ENCODE measurements at places on chromosomes 3 and 15. TPM values are rescaled to one million over a fixed set of nuclear protein-coding genes. Genes with fewer than 3 reads are reported as not detected.

Gene MRPL46
- 31.0 TPM for total RNA-seq

Gene MYZAP
- 29.3 TPM for total RNA-seq

Gene ACAP2
- total RNA-seq = 58.9 TPM

Gene CHRFAM7A
- 2.7 TPM for total RNA-seq

Gene GPR160
- total RNA-seq = 62.1 TPM

Gene PLCH1
- total RNA-seq = 7.8 TPM

Gene CLDN18
- not detected for total RNA-seq

GRCh38 chr15:60585743-60586708 lies 107.1 kb upstream of the ICE2 start:
- DNase-seq = peak; percentile 54

GRCh38 chr3:122862381-122862780 lies 67.5 kb downstream of the SLC49A4 start:
- DNase-seq = no peak

DNA sequence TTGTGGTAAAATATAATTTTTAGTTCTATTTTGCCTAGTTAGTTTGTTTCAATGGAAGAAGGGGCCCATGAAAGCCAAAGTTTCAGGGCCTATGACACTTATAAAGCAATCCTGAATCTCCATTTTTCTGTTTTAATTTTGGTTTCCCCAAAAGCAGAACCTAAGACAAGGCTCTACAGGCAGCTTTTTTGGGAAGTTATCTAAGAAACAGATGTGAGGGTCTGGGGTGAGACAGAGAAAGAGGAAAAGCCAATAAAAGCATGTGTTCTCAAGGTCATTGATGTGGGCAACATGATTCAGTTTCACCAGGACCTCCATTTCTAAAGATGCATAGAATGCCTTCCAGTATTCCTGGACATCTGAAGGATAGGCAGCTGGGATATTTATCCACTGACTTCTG lies 598.5 kb downstream of the PDCD6IP start:
- DNase-seq = no peak

DNA sequence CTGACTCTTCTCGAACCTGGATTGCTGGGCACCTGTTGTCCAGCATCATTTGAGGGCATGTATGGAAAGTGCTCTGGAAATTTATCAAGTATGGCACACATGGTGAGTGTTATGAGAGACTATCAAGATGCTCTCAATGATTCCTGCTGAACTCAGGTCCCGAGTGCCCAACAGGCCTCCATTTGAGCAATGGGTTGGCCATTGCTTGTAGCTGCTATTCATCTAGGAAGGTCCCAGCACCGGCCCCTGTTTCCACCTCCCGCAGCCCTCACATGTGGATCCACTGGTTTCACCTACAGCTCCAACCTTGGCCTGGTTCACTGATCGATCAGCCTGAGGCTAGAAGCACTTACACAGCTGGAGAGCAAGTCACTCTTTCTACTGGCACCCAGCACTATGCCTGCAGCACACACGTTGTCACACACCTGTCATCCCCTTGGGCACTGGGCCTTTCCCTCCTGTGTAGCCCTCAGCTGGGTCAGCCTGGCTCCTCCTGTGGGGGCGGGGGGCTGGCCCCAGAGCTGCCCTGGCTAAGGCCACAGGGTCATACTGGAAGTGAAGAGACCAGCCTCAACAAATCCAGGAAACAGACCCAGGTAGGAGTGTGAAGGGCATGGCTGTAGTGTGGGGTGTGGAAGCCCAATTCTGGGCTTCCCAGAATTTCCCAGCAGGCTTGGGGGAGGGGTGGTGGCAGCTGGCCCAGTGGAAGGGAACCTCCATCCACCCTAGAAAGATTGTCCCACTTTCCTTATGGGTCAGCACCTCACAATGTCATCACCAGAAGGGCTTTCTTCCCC lies 41.7 kb upstream of the SMAD3 start:
- DNase-seq = no peak

GRCh38 chr3:63909431-63909830 lies 2.8 kb downstream of the SCAANT1 start:
- no peak for DNase-seq

DNA sequence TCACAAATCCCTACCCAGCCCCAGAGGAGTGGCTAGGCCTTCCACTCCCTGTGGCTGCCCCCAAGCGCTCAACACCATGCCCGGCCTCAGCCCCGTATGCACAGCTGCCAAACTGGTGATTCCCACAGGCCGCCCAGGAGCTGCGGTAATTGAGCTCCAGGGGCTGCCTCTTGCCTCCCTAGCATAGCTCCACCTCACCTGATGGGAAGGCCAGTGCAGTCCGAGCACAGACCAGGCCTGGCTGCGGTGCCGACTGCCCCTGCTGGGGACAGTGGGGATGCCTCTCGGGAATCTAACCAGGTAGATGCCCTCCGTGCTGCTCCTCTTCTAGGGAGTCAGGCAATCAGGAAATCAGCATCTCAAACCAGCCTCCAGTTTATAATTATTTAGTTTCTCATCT lies 25.9 kb downstream of the SCN5A start:
- no peak for DNase-seq

DNA sequence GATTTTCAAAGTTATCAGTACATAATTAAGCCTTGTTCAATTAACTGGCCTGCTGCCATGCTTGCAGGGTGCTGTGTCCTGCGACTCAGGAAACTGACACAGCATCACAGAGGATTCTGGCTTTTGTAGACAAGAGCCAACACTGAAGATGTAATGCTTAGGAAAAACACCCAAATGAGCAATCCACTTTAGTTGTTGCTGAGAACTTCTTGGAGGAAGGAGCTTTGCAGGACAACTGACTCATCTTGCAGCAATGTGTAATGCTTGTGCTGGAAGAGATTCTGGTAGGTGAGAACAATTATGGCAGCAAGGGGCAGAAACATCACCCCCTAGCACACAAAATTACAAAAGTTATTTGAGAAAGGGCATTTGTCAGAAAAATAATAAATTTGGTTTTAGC lies 67.6 kb downstream of the NLGN1 start:
- DNase-seq = no peak

DNA sequence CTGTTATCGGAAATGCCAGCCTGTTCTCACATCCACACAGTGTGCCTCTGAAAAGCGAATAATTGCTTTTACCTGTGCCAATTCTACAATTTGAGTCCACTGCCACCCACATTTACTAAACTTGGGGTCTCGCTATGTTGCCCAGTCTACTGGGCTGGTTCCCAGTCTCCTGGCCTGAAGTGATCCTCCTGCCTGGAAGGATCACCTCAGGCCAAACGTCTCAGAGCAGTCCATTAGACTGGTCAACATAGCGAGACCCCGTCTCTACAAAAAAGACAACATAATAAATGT lies 827 bp upstream of the INO80 start:
- DNase-seq = no peak

GRCh38 chr3:31575448-31575847 lies 42.7 kb downstream of the STT3B start:
- no peak for DNase-seq

- DNase-seq = no peak
Observed at GRCh38 chr15:90187257-90187868, 13.8 kb upstream of the SEMA4B start.

DNA sequence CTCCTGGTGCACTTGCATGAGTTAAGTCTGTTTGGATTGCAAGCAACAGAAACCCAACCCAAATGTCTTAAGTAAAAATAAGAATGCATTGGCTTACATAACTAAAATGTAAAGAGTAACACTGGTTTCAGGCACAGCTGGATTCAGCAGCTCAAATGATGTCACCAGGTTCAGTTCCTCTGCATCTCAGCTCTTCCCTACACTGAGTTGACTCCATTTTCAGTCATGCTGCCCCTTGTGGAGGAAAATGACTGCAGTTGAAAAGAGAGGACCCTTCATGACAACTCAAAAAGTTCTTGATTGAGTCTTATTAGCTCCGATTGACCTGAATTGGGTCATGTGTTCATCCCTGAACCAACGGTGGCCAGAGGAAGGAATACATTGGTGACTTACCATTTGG lies 138.5 kb upstream of the ABI3BP start:
- no peak for DNase-seq

GRCh38 chr3:78725703-78726246 lies 1042.0 kb downstream of the ROBO1 start:
- DNase-seq = no peak

DNA sequence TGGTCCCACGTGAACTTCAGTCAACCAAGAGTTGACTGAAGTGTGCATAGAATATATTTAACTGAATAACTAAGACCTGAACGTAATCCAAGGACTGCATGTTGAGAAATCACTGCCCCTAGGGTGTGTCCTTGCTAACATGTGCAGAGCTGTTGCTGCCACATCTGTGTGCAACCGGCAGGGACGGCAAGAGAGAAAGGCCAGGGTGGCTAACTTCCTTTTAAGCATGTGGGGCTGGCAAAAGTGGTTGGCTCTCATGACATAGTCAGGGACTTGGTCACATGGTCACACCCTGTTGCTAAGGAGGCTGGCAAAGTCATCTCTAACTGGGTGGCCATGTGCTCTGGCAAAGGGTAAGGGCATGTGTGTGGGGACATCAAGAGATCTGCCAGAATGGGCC lies 52.4 kb downstream of the GASK1A start:
- no peak for DNase-seq

GRCh38 chr15:41671656-41672648 lies 11.7 kb downstream of the MGA start:
- DNase-seq = no peak

- DNase-seq = no peak
Observed at GRCh38 chr15:61447981-61448380, 218.9 kb upstream of the RORA start.

- no peak for DNase-seq
Observed at GRCh38 chr15:87907676-87908446, 348.7 kb downstream of the NTRK3 start.

GRCh38 chr3:195905970-195906864 lies 2.1 kb downstream of the TNK2 start:
- no peak for DNase-seq

GRCh38 chr3:150251187-150252062 lies 156.7 kb upstream of the TSC22D2 start:
- DNase-seq = no peak

- no peak for DNase-seq
Observed at GRCh38 chr15:50150349-50150748, 31.3 kb upstream of the ATP8B4 start.

GRCh38 chr3:126578702-126579101 lies 20.0 kb upstream of the C3orf22 start:
- DNase-seq = no peak

- DNase-seq = no peak
Observed at GRCh38 chr3:14920536-14920935, 26.8 kb upstream of the NR2C2 start.

DNA sequence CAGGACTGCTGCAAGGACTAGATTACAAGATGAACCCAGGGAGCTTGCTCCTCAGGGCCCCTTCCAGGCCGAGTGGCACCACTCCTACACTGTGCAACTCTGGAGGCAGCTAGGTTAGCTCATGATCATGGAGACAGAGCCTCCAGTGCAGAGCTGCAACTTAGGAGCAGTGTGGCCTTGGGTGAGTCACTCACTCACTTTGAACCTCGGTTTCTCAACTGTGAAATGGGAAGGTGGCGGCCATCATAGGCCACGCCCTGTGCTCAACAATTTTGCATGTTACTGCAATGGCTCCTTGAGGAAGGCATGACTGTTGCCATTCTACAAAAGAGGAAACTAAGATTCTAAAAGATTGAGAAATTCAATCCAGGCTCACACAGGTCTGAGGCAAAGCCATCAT lies 11.2 kb upstream of the CXCR6 start:
- no peak for DNase-seq

DNA sequence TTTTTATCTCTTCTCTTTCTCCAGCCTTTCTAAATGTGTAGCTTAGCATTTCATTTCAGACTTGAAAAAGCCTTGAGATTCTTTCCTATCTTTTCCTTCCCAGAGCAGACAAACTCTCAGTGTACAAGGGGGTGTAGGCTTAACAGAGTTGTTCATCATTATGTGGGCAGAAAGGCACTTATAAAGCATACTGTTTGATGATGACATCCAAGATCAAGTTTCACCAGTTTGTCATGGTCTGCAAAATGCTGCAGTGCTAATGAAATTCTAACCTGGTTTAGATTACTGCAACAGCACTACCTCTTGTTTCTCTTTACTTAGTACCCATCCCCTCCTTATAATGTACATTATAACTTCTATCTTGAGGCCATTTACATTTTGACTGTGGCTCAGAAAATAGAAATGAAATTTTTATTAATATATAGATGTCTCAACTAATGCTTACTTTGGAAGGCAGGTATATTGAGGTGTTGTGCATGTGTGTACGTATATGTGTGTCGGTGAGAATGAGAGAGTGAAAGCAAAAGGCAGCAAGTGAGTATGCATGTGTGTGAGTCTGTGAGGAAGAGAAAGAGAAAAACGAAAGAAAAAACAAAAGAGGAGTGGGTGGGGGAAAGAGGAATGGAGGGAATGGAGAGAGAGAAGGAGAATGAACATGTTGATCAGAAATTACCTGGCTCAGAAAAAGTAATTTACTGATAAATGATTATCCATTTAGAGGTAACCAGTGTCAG lies 1043.6 kb downstream of the TUSC7 start:
- DNase-seq = no peak
